ENCODE measurements at places on chromosomes 2 and 18.

DNA sequence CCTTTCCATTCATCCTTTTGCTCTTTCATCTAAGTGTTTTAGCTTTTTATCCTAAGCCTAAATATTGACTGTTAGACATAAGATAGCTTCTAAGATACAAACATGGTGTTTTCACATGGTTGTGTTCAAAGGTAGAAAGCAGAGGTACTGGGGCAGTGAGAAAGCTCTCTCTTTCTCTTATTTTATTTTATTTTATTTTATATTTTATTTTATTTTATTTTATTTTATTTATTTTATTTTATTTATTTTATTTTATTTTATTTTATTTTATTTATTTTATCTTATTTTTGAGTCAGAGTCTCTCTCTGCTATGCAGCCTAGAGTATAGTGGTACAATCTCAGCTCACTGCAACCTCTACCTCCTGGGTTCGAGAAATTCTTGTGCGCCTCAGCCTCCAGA is 287.2 kb downstream of the IKZF2 start:
- no peaks in the 10 kb centered on the region for H3K27me3 ChIP-seq
- DNase-seq, result no peak
- H3K4me1 ChIP-seq, result no peaks in the 10 kb centered on the region
- H3K4me3 ChIP-seq, result no peak overlapping the region
- H3K36me3 ChIP-seq, result no peaks in the 10 kb centered on the region

- no peak overlapping the region for H3K27ac ChIP-seq
- no peak for DNase-seq
- no peaks in the 10 kb centered on the region for H3K27me3 ChIP-seq
Observed at GRCh38 chr2:67797801-67798540, 264.8 kb downstream of the C1D start.

DNA sequence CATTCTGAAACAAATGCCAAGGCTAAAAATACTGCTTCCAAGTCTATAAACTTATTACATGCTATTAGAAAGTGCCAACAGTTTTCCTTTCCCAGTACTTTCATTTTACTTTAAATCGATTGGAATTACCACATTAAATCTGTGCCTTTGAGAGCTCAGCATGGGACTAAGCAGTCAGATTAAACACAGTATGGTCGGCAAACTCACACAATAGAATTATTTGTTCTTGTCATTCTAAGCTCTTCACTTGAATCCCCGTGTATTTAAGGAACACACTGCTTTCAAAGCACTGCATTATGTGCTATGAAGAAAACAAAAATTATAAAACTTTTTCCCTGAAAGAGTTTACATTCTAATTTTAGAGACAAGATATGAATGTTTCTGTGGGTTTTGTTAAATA is 444.4 kb upstream of the SLC39A10 start:
- no peaks in the 10 kb centered on the region for H3K4me1 ChIP-seq
- no peak overlapping the region for H3K27ac ChIP-seq
- H3K27me3 ChIP-seq, result no peaks in the 10 kb centered on the region
- no peak overlapping the region for H3K4me3 ChIP-seq

- peaks cover 4% of the 10 kb centered on the region for H3K4me1 ChIP-seq
- H3K27me3 ChIP-seq, result no peaks in the 10 kb centered on the region
- H3K4me3 ChIP-seq, result no peak overlapping the region
- DNase-seq, result peak; percentile 77
- no peaks in the 10 kb centered on the region for H3K36me3 ChIP-seq
- peak overlapping the region; percentile 48 for H3K27ac ChIP-seq
Observed at GRCh38 chr2:208541989-208542464, 135.4 kb downstream of the PTH2R start.

DNA sequence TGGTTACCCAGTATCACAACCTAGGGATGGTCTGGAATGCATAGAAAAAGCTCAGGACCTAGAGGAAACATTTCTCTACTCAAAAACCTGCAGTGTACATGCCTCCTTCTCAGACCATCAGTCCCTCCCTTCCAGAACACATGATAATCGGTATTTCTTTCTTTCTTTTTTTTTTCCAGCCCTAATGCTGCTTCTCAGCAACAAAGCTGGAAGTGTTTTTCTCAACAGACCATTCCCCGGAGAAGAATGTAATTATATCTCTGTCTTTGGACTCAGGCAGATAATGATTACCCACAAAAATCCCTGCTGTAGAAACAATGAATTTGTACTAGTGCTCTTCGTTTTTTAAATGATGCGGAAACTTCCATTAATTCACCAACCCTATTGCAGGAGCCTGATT is 44.1 kb upstream of the NDUFV2 start:
- no peak overlapping the region for H3K4me3 ChIP-seq
- H3K27ac ChIP-seq, result no peak overlapping the region
- no peaks in the 10 kb centered on the region for H3K4me1 ChIP-seq
- DNase-seq, result no peak

DNA sequence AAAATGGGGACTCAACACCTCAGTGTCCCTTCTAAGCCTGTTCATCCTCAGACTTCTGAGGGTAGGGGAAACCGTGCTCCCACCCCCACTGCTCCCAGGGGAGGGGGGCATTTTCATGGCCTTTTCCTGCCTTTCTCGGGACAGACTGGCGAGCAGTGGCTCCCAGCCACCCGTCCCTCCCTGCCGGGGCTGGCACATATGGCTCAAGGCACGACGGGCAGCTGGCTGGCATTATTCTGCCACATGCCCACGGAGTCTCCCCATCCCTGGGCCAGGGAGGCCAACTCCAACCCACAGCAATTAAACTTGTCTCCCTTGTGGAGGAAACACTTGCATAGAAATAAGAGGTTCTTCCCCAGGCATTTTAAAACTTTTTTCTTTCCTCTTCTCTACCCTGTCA is 148.5 kb upstream of the CBLN2 start:
- no peak overlapping the region for H3K27ac ChIP-seq
- H3K36me3 ChIP-seq, result no peaks in the 10 kb centered on the region
- no peaks in the 10 kb centered on the region for H3K4me1 ChIP-seq
- DNase-seq, result no peak

GRCh38 chr2:27409321-27410073 is at the start of gene PPM1G:
PPM1G (minus strand) TSS chr2:27409591; CDS start chr2:27409422, 169 bp downstream.
- peak within 1 kb of the TSS; percentile 90 for H3K27ac ChIP-seq
- peak; percentile 97 for DNase-seq
- no peaks in the 10 kb centered on the region for H3K27me3 ChIP-seq

DNA sequence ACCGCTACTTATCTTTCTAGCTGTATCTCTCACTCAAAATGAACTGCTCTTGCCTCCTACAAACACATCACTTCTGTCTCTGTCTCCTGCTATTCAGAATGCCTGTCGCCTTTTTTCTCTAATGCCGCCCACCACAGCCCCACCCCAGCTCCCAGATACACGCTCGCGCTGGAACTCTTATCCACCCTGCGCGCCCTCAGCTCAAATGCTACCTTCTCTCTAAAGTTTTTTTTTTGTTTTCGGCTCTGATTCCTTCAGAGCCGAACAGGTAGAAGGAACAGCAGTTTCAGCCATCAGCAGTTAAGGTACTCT is 3.9 kb upstream of the SOS1 start:
- no peaks in the 10 kb centered on the region for H3K36me3 ChIP-seq
- H3K27ac ChIP-seq, result peak overlapping the region; percentile 66
- H3K27me3 ChIP-seq, result no peaks in the 10 kb centered on the region
- peaks cover 25% of the 10 kb centered on the region for H3K4me1 ChIP-seq

- H3K27me3 ChIP-seq, result peaks cover 84% of the 10 kb centered on the region
- no peak overlapping the region for H3K4me3 ChIP-seq
- no peaks in the 10 kb centered on the region for H3K4me1 ChIP-seq
- H3K27ac ChIP-seq, result no peak overlapping the region
- H3K36me3 ChIP-seq, result no peaks in the 10 kb centered on the region
Observed at GRCh38 chr2:44768438-44769236, 172.9 kb upstream of the SIX3 start.

DNA sequence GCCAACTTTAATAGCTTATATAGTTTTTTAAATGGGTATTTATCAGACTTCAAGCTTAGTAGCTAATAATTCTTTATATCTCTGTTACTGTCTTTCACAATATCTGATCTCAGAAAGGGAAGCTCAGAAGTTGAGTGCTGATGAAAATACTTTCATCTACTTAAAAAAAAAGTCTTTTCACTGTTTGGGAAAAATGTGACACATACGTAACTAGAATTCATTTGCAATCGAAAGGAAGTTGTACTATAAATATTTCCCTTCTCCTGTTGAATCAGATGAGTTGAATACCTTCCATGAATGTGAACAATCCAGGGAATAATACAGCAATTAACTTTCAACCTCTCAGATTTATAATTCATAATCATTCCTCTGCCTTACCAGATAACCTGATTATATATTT is 811 bp upstream of the SCG2 start:
- no peak overlapping the region for H3K27ac ChIP-seq
- no peak overlapping the region for H3K4me3 ChIP-seq
- no peak for DNase-seq
- no peaks in the 10 kb centered on the region for H3K36me3 ChIP-seq
- H3K27me3 ChIP-seq, result peaks cover 2% of the 10 kb centered on the region

- no peaks in the 10 kb centered on the region for H3K27me3 ChIP-seq
- no peaks in the 10 kb centered on the region for H3K36me3 ChIP-seq
- no peaks in the 10 kb centered on the region for H3K4me1 ChIP-seq
- no peak overlapping the region for H3K27ac ChIP-seq
Observed at GRCh38 chr2:238939521-238940403, 91.9 kb downstream of the TWIST2 start.

DNA sequence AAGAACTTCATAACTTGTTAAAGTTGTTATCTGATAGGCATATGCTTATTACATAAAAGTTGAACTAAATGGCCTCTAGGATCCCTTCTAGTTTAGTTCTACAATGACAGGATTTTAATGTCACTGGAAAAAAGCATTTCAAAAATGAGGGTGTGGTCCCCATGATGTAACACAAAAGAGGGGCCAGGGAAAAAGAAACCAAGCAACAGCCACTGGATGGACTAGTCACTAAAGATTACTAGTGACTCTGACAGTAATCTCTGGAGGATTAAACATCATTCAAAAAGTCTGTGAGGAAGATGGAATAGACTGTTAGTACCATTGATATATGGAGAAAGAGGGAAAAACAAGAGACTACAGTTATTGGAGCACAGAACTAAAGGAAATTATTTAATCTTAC is 22.6 kb downstream of the SEPTIN10 start:
- H3K36me3 ChIP-seq, result no peaks in the 10 kb centered on the region
- no peak overlapping the region for H3K27ac ChIP-seq
- H3K4me1 ChIP-seq, result no peaks in the 10 kb centered on the region
- no peaks in the 10 kb centered on the region for H3K27me3 ChIP-seq

DNA sequence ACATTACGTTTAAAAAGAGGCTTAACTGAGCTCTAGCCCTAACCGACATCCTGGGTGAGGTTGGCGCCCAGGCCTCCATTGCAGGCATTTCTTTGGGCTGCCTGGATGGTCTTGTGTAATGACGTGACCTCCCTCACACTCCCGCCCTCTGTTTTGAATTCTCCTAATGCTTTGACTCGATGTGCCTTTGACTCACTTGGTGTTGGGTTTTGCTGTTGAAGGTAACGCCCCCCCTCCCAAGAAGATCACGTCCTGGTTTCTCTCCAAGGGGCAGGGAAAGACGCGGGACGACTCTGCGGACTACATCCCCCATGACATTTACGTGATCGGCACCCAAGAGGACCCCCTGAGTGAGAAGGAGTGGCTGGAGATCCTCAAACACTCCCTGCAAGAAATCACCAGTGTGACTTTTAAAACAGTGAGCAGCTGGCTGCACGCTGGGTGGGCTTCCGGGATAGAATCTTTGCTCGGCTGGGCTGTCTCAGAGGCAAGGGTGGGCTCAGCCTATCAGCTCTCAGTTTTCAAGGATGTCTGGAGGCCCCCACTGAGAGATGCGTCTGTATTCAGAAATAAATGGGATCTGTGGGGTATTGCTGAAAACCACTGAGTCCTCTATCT is 87.9 kb upstream of the ATG16L1 start:
- peak overlapping the region; percentile 9 for H3K27ac ChIP-seq
- peaks cover 16% of the 10 kb centered on the region for H3K4me1 ChIP-seq
- peaks cover 74% of the 10 kb centered on the region for H3K36me3 ChIP-seq
- DNase-seq, result no peak
- H3K4me3 ChIP-seq, result no peak overlapping the region
- H3K27me3 ChIP-seq, result no peaks in the 10 kb centered on the region

GRCh38 chr2:136112317-136113208 is 5.4 kb downstream of the CXCR4 start:
- no peak overlapping the region for H3K27ac ChIP-seq
- peaks cover 24% of the 10 kb centered on the region for H3K4me1 ChIP-seq
- peaks cover 16% of the 10 kb centered on the region for H3K36me3 ChIP-seq

DNA sequence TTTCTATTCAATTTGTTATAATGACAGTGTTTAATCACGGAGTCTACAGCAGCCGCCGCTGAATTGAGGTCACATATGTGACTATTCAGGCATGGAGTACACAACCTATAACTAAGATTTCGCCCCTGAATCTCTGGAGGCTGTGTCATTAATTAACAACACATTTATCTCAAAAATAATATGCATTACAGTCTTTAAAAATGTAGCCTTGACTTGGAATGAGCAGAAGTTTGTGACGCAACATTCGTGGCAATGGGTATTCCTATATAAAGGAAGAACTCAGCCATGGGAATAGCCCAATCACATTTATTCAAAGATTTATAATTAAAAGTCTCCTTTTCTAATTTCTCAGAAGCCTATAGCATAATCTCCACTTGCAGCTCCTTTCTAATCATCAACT is 60.6 kb upstream of the LYPD1 start:
- H3K4me1 ChIP-seq, result no peaks in the 10 kb centered on the region
- H3K27me3 ChIP-seq, result no peaks in the 10 kb centered on the region
- no peak overlapping the region for H3K27ac ChIP-seq
- DNase-seq, result no peak
- no peak overlapping the region for H3K4me3 ChIP-seq
- H3K36me3 ChIP-seq, result no peaks in the 10 kb centered on the region

- H3K4me3 ChIP-seq, result no peak overlapping the region
- H3K4me1 ChIP-seq, result no peaks in the 10 kb centered on the region
- no peaks in the 10 kb centered on the region for H3K27me3 ChIP-seq
- H3K27ac ChIP-seq, result no peak overlapping the region
Observed at GRCh38 chr2:124689348-124689747, 664.3 kb downstream of the CNTNAP5 start.

DNA sequence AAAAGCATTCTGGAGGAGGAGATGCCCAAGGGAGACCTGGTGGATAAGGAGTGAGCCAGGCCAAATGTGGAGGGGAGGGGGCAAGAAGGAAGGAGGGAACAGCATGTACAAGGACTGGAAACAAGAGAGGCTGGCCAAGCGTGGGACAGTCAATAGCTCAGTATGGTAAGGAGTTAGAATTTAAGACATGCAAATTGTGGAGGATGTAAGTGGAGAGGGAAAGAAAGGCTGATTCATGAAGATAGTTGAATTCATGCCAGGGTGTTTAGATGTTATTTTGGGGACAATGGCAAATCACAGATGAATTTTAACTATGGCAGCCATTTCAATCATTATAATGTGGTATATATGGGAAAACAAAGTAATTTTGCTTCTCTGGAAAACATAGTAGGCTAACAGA is 462.3 kb downstream of the MEIS1 start:
- H3K27ac ChIP-seq, result no peak overlapping the region
- H3K4me3 ChIP-seq, result no peak overlapping the region
- no peak for DNase-seq
- H3K4me1 ChIP-seq, result no peaks in the 10 kb centered on the region
- H3K36me3 ChIP-seq, result no peaks in the 10 kb centered on the region

DNA sequence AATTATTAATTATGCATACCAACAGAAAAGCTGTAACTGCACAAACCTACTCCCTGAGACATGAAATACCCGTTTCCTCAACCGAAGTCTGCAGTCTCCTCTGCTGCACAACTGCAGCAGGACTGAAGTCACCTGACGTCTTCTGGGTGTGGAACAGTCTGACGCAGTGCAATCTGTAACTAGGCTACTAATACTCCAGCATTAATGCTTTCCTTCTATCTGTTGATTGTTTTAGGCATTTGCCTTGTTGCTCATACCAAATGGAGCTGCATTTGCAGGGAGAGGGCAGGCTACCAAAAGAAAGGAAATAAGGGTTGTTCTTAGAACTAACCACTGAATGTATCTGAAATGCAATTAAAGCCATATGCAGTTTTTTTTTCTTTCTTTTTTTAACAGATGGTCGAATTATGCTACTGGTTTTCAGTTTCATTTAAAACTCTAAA is 40.1 kb downstream of the RTN4 start:
- H3K27ac ChIP-seq, result peak overlapping the region; percentile 28
- no peaks in the 10 kb centered on the region for H3K27me3 ChIP-seq
- no peaks in the 10 kb centered on the region for H3K36me3 ChIP-seq
- peak overlapping the region; percentile 82 for H3K4me3 ChIP-seq
